ENCODE measurements at places on chromosomes 5 and 9.

DNA sequence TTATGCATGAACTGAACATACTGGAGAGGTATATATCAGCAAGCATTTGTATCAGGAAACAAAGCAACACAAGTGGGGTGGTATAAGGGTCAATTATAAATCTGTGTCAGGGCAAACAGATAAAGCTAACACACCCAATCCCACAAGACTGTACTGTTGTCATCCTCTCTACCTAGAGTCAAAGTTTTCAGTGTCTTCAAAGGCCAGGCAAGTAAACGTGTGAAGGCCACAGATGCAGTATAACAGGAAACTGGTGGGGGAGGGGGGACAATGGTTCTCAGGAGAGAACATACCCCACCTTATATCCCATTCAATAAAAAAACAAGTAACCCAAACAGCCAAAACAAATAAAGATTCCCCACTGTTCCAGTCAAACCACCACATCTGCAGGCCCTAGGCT is 22.1 kb downstream of the ELP1 start:
- no peak for DNase-seq

DNA sequence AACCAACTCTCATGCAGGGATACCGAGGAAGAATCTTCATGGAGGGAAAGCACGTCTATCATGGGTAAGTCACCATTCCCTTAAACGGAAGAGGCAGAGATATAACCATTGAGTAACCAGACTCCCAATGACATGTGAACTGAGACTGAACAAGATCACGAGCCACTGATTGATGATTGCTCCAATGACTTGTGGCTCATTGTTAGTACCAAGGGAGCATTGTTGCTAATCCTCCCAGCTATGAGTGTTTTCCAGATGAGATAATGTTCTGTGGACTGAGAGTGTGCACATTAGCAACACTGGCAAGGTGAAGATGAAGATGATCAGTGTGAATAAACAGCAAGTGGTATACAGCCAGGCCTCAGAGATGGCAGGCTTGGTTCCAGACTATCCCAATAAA is 219.2 kb upstream of the MAP3K1 start:
- DNase-seq = no peak

GRCh38 chr5:1032551-1033027 is 24.0 kb downstream of the NKD2 start:
- DNase-seq = no peak

- DNase-seq = peak; percentile 33
These were observed 8.5 kb upstream of the CCDC187 start for GRCh38 chr9:136312436-136312835.

DNA sequence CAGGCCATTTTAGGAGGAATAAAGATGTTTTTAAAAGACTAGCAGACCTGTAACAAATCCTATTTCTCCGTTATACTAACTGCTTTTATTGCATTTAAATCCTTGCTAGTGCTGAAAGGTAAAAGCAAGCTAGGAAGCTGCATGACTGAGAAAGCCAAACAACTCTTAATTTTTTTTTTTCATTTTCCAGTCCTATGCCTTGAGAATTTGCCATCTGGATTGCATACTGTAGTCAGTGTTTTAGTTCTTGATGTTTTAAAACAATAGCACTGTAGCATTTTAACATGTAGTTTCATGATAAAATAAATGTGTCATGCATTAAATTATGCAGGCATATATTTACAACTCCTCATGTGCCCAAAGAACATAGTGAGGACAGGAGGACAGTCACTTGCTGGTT is 108.4 kb upstream of the FGF10 start:
- no peak for DNase-seq

DNA sequence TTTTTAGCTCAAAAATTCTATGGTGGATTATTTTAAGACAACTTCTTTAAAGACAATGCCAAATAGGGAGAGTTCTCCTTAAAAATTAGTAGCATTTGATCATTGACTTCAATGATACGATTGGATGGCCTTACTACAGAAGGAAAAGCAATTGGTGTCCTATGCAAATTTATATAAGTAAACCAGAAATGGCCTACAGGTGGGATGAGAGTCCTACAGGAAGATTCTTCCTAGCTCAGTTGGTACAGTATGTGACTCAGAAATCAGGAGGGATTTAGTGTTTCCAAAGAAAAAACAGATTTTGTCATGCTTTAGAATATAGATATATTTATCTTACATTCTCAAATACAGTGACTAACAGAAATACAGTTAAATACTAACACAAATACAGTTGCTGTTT is 6.5 kb downstream of the ANKRA2 start:
- DNase-seq = no peak

DNA sequence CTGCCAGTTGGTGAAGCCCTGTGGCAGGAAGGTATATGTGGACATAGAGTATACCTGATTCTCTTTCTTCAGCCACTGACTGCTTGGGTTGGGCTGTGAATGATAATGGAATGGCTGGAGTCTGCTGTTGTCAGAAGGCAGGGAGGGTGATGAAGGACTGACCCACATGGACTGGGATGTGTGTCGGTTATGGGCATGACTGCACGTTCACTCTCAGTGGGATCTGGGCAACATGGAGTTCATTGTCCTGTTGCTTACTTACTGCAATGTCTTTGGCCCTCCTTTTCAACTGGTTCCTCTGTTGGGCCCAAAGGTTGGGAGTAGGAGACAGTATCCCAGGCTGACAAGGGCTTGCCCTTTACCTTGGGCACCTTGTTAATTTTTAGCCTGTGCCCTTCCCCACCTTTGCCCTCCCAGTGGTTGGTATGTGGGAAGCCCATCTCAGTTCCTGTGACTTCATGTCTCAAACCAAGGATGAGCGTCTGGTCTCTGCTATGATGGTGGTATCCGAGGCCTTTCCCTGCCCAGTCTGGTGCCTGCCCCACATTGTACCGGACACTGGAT is 34.6 kb downstream of the FAXDC2 start:
- no peak for DNase-seq

GRCh38 chr5:134798468-134798867 is 39.9 kb downstream of the DDX46 start:
- no peak for DNase-seq

- no peak for DNase-seq
These were observed 34.1 kb upstream of the ARRDC3 start for GRCh38 chr5:91417219-91417618.

GRCh38 chr5:62780888-62781287 is 202.3 kb downstream of the LRRC70 start:
- no peak for DNase-seq

- no peak for DNase-seq
These were observed 53.9 kb upstream of the ZNF354A start for GRCh38 chr5:178784391-178784790.

GRCh38 chr9:113898596-113898995 is 22.5 kb downstream of the ZNF618 start:
- DNase-seq = no peak

- no peak for DNase-seq
These were observed 83.1 kb upstream of the GLRA1 start for GRCh38 chr5:152007653-152008335.

DNA sequence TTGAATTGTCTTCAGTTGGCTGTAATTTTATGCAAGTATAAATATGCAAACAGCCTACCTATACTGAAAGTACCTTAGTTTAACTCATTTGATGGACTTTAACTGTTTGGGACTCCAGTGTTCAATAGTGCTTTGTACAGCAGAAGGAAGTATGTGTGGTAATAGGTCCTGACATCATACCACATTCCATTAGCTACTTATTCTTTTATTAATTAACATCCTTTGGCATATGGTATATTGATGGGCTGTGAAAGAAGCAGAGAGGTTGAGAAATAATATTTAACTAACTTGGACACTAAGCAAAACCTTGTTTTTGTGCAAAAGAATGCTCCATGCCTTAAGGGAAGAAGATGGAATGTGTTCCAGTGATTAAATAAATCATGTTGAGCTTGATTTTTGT is 97.6 kb upstream of the SEMA6A start:
- DNase-seq = no peak

Measured in stimulated activated CD4-positive, alpha-beta T cell treated with anti-CD3 and anti-CD28 coated beads, Interleukin-2, amount 100 ng/mL, for 48 hours (primary cell).